ENCODE measurements at places on chromosomes 1 and 21.

DNA sequence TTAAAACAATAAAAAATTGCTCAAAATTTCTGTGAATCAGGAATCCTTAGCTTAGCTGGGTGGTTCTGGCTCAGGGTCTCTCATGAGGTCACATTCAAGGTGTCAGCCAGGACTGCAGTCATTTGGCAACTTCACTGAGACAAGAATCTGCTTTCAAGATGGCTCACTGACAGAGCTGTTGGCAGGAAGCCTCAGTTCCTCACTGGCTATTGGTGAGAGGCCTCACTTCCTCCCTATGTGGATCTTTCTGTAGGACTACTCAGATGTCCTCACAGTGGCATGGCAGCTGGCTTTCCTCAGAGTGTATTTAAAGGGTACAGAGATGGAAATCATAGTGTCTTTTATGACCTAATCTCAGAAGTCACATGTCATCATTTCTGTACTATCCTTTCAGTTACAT, 785.7 kb downstream of the ADGRL2 start:
- DNase-seq: no peak

DNA sequence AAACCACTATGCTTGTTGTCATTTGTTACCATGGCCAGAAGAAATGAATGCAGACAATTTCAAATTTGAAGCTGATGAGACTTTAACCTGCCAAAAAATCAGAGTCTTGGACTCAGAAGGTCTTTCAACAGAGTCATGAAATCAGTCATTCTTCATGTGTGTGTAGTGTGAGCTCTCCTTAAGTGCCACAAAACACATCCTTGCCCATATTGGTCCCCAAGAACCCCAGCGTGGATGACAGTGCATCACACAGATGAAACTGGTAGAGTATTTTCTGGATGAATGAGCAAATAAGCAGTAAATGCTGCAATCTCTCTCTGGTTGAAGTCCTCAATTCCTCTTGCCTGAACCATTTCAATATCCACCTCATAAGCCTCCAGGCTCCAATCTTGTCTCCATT, 28.7 kb upstream of the ETS2 start:
- no peak for DNase-seq

GRCh38 chr1:198019126-198019525, 102.0 kb downstream of the LHX9 start:
- no peak for DNase-seq

GRCh38 chr1:45846931-45847330, 43.5 kb downstream of the MAST2 start:
- DNase-seq: no peak

DNA sequence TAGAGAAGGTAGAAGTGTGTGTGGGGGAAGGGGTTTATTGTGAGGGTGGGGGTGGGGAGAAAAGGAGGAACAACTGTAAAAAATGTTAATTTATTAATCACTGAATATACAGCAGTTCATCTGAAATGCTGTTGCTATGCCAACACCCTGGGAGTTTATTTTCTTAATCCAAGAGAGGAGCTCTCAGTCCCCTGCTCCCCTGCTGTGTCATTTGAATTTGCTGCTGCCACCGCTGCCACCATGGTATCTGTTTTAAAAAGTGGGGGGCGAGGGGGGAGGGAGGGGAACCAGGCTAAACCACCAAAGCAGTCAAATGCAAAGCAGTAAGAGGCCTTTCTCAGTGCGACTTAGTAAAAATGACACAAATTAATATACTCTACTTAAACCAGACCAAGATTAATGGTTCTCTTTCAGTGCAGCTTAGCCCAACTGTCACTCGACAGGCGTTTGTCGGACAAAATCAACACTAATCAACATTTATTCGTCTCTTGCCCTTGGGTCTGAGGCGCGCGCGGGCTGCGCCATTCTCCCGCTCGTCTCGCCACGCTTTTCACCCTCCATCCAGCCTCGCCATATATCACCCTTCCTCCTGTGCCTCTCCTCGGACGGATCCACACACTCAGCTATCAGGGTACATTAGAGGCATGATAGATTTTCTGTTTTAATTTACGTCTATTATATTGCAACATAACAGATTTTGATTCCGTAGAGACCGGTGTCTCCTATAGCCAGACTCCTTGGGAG, 76.2 kb downstream of the PBX1 start:
- no peak for DNase-seq

DNA sequence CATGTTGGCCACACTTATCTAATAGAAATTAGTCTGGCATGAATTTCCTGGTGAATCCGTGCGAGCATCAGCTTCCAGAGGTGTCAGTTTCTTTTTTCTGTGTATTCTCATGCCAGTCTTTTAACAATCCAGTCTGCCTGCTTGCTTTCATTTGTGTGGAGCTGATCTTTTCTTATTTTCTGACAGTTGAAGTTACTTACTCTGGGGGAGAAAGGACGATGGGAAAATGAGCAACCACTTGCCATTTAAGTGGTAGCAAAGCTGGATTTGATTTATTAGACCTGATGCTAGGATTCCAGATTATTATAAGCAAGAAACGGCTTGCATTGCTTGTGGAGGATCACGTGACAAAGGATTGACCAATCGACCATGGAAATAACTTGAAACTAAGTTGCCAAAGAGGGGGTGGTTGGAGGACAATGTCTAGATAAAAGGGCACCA, 24.3 kb upstream of the APP start:
- peak; percentile 54 for DNase-seq

- DNase-seq: no peak
Observed at GRCh38 chr1:150180474-150180873, 30.8 kb downstream of the PLEKHO1 start.

- no peak for DNase-seq
Observed at GRCh38 chr1:12502336-12503109, 115.5 kb downstream of the DHRS3 start.

DNA sequence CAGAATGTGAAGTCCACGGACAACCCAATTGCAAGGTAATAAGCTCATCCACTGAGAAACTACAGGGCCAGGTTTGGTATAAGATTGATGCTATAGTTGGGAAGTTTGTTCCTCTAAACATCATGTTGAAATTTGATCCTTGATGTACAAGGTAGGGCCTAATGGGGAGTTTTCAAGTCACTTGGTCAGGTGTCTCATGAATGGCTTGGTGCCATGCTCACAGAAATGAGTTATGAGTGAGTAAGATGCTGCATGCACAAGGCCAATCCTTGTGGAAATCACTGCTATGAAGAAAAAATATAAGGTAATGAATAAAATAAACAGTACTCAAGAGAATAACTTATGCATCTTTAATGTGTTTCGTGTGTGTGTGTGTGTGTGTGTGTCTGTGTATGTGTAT, 1891.2 kb downstream of the NCAM2 start:
- DNase-seq: no peak
